ENCODE measurements at places on chromosomes 7 and 10.

- no peaks in the 10 kb centered on the region for H3K27me3 ChIP-seq
- DNase-seq: peak; percentile 79
- peak overlapping the region; percentile 75 for H3K27ac ChIP-seq
- peaks cover 37% of the 10 kb centered on the region for H3K4me1 ChIP-seq
- H3K36me3 ChIP-seq: peaks cover 15% of the 10 kb centered on the region
- peak overlapping the region; percentile 50 for H3K4me3 ChIP-seq
Observed at GRCh38 chr7:74092964-74093471, 9.4 kb downstream of the LIMK1 start.

DNA sequence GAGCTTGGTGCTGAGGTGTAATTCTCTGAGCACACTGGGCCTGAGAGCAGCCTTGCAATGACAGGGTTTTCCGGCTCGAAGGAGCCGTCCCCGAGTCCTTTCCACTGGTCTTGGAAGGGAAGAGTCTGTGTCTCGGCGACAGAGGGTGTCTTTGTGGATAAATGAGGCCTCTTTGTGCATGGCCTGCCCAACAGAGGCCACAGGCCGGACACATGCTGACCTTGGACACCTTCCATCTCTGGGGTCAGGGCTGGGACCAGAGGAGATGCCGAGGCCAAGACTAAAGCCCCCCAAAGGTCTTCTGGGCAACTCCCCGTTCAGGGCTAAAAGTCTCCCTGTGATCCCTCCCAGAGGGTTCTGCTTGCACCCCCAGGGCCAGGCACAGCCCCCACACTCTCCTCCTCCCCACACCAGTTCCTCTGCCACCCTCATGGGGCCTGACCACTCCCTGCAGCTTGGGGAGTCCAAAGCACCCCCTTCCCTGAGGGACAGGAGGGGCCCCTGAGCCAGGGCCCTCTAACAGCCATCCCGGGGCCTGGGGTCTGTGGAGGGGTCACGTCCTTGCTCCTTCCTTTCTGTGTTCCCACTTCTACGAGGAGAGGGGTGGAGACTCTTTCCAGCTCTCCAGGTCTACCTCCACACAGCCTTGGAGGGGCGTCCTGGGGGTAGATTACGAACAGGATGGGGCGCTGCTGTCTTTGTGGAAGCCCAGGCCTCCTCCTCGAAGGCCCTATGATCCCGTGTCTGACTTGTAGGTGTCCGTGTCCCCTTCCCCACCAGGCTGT, 130.6 kb upstream of the FAM20C start:
- DNase-seq: peak; percentile 48
- H3K4me3 ChIP-seq: no peak overlapping the region
- no peaks in the 10 kb centered on the region for H3K27me3 ChIP-seq
- no peaks in the 10 kb centered on the region for H3K36me3 ChIP-seq
- H3K27ac ChIP-seq: no peak overlapping the region
- peaks cover 16% of the 10 kb centered on the region for H3K4me1 ChIP-seq

DNA sequence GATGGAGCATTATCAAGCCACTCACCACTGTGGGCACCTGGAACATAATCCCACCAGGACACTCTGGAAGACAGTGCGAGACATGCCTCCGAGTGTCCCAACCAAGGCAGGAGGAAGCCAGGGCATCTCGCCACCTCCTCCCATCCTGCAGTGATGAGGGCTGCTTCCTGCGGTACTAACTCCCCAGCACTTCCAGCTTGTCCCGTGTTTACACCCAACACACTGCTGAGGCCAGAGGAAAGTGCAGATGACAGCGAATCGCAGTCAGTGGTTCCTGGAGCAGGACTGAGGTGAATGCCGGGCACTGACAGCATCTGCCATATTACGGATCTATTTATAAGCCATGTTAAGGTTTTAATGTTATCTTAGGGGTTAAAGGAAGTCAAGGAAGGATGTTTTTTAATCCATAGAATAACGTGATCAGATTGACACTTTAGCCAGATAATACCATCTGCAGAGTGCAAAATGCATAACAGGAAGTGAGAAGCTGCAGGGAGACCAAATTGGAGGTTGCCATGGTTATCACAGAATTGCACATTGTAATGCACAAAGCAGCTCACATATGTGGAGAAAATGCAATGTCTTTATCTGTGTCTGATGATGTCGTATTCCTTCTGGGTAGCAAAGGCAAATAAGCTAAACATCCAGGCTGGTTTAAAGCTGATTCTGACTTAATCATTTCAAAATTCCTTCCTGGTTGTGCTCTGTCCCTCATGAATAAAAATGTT, 314.1 kb upstream of the C7orf33 start:
- no peaks in the 10 kb centered on the region for H3K4me1 ChIP-seq
- no peaks in the 10 kb centered on the region for H3K27me3 ChIP-seq
- DNase-seq: no peak
- no peak overlapping the region for H3K27ac ChIP-seq
- H3K4me3 ChIP-seq: no peak overlapping the region
- H3K36me3 ChIP-seq: no peaks in the 10 kb centered on the region

DNA sequence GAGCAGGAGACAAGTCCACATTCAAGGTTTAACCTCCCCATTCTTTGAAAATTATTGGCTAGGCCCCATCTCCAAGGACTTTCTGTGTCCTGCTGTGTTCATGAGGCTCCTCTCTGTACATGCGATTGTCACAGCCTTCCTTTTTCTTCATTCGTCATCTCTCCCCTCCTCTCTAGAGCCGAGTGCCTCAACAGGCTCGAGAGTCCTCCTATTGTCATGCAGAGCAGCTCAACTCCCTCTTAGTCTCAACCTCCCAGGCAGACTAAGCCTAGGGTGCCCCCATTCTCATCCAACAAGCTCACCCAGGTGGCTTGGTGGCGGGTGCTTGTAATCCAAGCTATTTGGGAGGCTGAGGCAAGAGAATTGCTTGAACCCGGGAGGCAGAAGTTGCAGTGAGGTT, 35.1 kb upstream of the SAMD8 start:
- no peak overlapping the region for H3K27ac ChIP-seq
- H3K36me3 ChIP-seq: no peaks in the 10 kb centered on the region
- no peaks in the 10 kb centered on the region for H3K27me3 ChIP-seq
- DNase-seq: no peak

GRCh38 chr10:52313256-52313932, 687 bp upstream of the DKK1 start:
- H3K27me3 ChIP-seq: peaks cover 39% of the 10 kb centered on the region
- H3K36me3 ChIP-seq: no peaks in the 10 kb centered on the region
- DNase-seq: no peak
- peaks cover 23% of the 10 kb centered on the region for H3K4me1 ChIP-seq
- no peak overlapping the region for H3K27ac ChIP-seq

GRCh38 chr7:37675749-37676148, 7.8 kb upstream of the GPR141 start:
- DNase-seq: no peak
- H3K27ac ChIP-seq: no peak overlapping the region
- no peaks in the 10 kb centered on the region for H3K4me1 ChIP-seq
- H3K4me3 ChIP-seq: no peak overlapping the region
- no peaks in the 10 kb centered on the region for H3K27me3 ChIP-seq

GRCh38 chr7:143117395-143117794, 14.5 kb upstream of the PIP start:
- H3K27me3 ChIP-seq: no peaks in the 10 kb centered on the region
- H3K4me3 ChIP-seq: no peak overlapping the region
- H3K4me1 ChIP-seq: no peaks in the 10 kb centered on the region
- H3K27ac ChIP-seq: no peak overlapping the region
- no peaks in the 10 kb centered on the region for H3K36me3 ChIP-seq

- H3K27ac ChIP-seq: no peak overlapping the region
- H3K36me3 ChIP-seq: no peaks in the 10 kb centered on the region
- H3K27me3 ChIP-seq: no peaks in the 10 kb centered on the region
Observed at GRCh38 chr10:46264737-46265368, 21.9 kb upstream of the ANTXRL start.

DNA sequence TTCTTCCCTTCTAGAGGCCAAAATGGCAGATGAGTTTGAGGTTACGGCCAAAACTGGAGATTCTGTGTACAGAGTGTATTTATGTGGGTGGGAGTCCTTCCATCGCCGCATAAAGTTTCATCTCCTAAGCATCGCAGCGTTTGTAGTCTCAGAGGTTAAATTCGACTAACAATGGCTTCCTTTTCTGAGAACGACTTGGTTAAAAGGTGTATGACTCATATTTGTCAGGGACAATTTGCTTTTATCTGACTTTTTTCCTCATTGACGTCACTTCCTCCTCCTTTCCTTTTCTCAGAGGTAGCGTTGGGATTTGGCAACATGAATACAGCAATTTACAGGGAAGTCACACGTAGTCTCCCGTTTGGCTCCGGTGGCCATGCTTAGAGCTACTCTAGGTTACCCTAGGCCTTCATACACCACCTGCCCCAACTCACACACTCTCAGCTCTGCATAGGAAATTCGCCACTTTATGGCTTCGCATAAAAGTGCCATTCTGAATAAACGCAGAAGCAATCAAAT, 37.6 kb upstream of the TCF7L2 start:
- H3K27me3 ChIP-seq: no peaks in the 10 kb centered on the region
- no peaks in the 10 kb centered on the region for H3K36me3 ChIP-seq
- DNase-seq: no peak
- peaks cover 14% of the 10 kb centered on the region for H3K4me1 ChIP-seq

DNA sequence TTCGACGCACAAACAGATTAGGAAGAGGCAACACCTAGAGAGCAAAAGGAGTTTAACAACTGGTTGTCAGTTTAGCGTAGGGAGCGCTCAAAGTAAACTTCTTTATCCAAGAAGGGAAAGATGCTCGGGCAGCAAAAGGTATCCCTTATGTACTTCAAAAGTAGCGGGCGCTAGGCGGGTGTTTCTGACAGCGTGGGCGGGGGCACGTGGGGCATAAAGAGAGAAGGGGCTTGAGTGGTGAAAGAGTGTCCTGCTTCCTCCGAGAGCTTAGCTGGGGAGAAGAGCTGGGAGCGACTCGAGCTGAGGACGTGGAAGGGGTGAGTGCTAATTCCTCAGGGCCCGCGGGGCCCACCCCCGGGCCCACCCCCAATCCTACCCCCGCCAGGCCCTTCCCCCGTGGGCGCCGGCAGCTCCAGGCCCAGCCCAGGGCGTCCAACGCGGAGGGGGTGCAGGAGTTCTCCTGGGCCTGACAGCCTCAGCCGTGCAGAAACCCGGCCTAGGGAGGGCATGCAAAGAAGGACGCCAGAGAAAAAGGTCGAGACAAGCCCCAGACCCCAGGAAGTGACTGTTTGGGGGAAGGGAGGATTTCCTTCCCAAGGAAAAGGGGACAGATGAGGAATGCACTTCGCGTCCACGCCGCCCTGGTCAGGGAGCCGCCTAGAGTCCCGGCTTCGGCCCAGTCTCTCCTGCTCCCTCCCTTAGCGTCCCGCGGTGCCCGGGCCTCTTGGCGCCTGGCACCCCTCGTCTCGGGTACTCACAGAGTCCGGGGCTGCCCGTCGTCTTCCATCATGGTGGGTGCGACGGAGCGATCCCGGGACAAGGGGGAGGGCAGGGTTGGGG, 868 bp downstream of the TIAL1 start:
- DNase-seq: peak; percentile 83
- no peaks in the 10 kb centered on the region for H3K27me3 ChIP-seq
- H3K27ac ChIP-seq: peak overlapping the region; percentile 97
- H3K4me1 ChIP-seq: peaks cover 50% of the 10 kb centered on the region
- no peaks in the 10 kb centered on the region for H3K36me3 ChIP-seq

DNA sequence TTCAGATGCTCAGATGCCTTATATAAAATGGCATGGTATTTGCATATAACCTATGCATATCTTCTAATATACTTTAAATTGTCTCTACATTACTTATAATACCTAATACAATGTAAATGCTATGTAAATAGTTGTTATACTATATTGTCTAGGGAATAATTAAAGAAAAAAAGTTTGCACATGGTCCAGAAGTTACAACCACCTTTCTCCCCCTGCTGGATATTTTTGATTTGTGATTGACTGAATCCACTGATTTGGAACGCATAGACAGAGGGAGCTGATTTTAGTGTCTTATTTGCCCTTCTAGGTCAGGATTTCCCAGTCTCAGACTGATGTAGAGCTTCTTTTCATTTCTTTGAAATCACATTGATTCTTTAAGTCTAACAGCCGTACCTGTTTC, 31.8 kb downstream of the MDFIC start:
- no peak overlapping the region for H3K4me3 ChIP-seq
- H3K27me3 ChIP-seq: no peaks in the 10 kb centered on the region
- no peak overlapping the region for H3K27ac ChIP-seq
- no peaks in the 10 kb centered on the region for H3K36me3 ChIP-seq
- no peak for DNase-seq

- peaks cover 4% of the 10 kb centered on the region for H3K4me1 ChIP-seq
- H3K36me3 ChIP-seq: peaks cover 37% of the 10 kb centered on the region
- peaks cover 2% of the 10 kb centered on the region for H3K27me3 ChIP-seq
- no peak overlapping the region for H3K4me3 ChIP-seq
Observed at GRCh38 chr10:97763411-97763810, 8.4 kb downstream of the SFRP5 start.

- H3K27ac ChIP-seq: peak overlapping the region; percentile 83
- H3K27me3 ChIP-seq: no peaks in the 10 kb centered on the region
- no peak overlapping the region for H3K4me3 ChIP-seq
- no peak for DNase-seq
Observed at GRCh38 chr7:106542550-106543220, 118.3 kb downstream of the CCDC71L start.

DNA sequence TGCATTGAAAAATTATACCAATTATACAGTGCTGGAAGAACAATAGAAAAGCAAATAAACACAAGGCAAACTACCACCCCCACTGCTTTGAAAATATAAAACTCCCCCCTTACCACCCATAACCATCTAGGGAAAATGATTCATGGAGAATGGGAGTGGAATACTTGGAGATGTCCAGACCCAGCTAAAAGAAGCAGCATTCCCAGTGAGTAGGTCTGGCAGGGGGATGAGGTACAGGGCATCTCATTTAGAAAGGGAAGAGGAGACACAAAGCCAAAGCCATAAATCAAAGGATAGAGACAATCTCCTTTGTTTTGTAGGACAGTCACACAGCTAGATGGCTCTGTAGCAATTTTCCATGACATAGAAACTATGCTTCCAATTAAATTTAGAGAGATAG, 36.0 kb upstream of the DGKI start:
- H3K36me3 ChIP-seq: peaks cover 68% of the 10 kb centered on the region
- no peaks in the 10 kb centered on the region for H3K27me3 ChIP-seq
- H3K4me1 ChIP-seq: peaks cover 16% of the 10 kb centered on the region
- DNase-seq: no peak
- H3K27ac ChIP-seq: no peak overlapping the region

GRCh38 chr7:16753932-16754855, 639 bp downstream of the TSPAN13 start:
- H3K36me3 ChIP-seq: no peaks in the 10 kb centered on the region
- H3K27ac ChIP-seq: peak overlapping the region; percentile 74
- peak; percentile 71 for DNase-seq
- H3K4me1 ChIP-seq: peaks cover 19% of the 10 kb centered on the region
- H3K27me3 ChIP-seq: no peaks in the 10 kb centered on the region

DNA sequence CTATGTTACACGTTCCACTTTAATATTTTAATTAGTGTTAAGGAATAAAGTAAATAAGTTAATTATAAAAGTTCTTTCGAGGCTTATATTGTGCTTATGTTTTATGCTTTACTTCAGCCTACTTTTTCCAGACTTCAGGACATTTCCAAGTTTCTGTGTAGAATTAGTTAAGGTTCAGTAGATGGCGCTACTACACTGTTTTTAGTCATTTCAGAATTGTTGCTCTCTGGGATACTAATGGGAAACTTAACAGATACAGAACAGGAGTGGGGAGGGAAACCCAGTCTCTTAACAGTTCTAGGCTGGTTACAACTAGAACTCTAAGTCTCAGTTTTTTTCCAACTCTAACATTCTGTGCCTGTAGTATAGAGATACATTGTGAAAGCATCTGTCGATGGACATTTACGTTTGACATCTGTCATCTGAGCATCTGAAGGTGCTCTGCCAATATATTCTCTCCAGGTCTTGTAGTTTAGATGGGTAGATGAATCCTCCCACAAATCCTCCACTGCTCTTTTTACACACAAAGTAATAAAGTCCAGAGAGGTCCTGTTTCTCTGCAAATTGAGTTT, 56.8 kb upstream of the FAM171A1 start:
- no peaks in the 10 kb centered on the region for H3K36me3 ChIP-seq
- H3K27ac ChIP-seq: no peak overlapping the region
- H3K27me3 ChIP-seq: no peaks in the 10 kb centered on the region
- H3K4me3 ChIP-seq: no peak overlapping the region
- no peaks in the 10 kb centered on the region for H3K4me1 ChIP-seq
- DNase-seq: no peak
